ENCODE measurements at places on chromosomes 16 and 17.
A peak's percentile ranks its signal among the peaks of the same experiment; 100 is the strongest.

GRCh38 chr16:89484041-89484501 lies 6.3 kb downstream of the ANKRD11 start:
- DNase-seq: no peak

DNA sequence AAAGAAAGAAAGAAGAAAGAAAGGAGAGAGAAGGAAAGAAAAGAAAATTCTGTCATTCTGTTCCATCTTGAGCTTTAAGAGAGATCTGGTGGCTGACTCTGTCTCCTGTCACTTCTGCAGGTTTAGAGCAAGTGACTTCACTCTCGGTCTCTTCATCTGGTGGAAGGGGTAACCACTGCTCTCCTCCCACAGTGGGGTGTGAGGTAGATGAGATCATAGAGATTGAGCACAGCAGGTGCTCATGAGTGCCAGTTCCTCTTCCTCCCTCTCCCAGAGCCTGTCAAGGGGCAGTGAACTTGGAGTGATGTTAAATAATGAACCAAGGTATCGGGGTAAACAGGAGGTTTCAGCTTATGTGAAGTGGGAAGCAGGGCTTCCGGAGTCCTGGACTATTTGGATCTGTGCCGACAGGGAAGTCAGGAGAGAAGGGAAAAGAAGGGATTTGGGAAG lies 47.7 kb downstream of the BEAN1 start:
- peak; percentile 27 for DNase-seq

GRCh38 chr16:22933173-22933572 lies 119.2 kb downstream of the HS3ST2 start:
- DNase-seq: no peak

GRCh38 chr16:54633943-54634362 lies 296.7 kb upstream of the IRX5 start:
- DNase-seq: no peak

DNA sequence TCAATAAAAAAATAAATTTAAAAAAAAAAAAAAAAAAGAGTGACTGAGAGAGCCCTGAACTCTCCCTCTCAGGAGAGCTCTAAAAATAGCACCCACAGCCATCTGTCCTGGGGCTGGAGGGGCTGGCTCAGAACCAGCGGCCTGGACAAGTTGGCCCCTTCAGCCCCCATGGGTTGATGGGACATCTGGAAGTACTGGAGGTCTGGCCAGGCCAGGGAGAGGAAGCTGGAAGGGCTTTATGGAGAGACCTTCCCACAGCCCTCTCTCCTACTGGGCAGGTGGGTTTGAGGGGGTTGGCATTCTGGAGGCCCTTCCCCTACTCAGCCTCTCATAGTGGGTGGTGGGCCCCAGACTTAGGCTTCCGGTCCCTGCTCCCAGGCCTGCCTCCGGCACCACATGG lies 93.7 kb upstream of the TMEM97 start:
- no peak for DNase-seq

DNA sequence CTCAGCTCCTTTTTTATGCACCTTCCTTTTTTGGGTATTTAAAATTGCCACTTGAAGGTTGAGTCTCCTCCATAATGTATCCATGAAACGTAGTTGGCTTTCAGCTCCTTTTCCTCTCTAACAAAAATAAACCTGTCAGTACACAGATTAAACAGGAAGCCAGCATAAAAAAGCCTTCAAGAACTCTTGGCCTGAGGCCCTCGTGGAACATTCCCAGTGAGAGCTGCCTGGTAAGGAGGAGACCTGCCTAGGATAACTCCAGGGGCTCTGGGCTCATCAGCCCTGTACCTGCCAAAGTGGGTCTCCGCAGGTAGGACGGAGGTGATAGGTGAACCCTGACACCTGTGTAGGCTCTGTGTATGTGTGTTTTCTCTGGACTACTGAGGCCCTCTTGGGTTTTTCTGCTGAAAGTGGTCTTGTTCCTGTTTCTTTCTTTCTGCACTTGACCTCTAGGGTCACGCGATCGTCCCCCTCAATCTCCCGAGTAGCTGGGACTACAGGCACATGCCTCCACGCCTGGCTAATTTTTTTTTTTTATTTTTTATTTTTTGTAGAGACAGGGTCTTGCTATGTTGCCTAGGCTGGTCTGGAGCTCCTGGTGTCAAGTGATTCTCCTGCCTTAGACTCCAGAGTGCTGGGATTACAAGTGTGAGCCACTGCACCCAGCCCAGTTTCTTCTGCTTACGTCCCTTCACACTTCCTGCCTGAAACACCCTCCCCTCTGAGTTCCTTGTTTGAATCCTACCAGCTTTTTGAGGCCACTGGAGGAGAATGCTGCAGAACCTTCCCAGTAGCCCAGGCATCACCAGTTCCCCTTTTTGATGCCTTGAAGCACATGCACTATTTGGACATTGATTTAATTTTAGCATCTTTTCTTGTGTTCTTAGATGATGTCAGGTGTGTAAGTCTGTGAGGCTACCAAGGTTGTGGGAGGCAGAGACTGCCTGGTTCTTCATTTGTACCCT lies 9.8 kb downstream of the PGS1 start:
- no peak for DNase-seq

DNA sequence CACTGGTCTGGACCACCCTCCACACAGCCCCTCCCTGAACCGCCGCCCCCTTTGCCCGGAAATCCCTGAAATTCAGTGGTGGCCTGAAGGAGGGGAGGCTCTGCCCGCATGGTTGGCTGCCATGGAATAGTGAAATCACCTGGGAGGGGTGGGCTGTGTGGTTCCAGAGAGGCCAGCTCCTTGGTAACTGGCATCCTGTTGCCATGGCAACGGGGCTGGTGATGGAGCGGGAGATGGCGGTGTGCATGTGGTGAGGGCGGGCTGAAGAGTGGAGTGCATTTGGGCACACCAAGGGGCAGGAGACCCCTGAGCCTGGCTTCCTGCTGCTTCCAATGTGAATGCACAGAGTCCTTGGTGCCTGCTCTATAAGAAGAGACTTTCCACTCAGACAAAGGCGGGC lies 2.4 kb downstream of the EFNB3 start:
- DNase-seq: no peak

- no peak for DNase-seq
These were observed 56.2 kb downstream of the HSD17B2 start for GRCh38 chr16:82091241-82091640.

DNA sequence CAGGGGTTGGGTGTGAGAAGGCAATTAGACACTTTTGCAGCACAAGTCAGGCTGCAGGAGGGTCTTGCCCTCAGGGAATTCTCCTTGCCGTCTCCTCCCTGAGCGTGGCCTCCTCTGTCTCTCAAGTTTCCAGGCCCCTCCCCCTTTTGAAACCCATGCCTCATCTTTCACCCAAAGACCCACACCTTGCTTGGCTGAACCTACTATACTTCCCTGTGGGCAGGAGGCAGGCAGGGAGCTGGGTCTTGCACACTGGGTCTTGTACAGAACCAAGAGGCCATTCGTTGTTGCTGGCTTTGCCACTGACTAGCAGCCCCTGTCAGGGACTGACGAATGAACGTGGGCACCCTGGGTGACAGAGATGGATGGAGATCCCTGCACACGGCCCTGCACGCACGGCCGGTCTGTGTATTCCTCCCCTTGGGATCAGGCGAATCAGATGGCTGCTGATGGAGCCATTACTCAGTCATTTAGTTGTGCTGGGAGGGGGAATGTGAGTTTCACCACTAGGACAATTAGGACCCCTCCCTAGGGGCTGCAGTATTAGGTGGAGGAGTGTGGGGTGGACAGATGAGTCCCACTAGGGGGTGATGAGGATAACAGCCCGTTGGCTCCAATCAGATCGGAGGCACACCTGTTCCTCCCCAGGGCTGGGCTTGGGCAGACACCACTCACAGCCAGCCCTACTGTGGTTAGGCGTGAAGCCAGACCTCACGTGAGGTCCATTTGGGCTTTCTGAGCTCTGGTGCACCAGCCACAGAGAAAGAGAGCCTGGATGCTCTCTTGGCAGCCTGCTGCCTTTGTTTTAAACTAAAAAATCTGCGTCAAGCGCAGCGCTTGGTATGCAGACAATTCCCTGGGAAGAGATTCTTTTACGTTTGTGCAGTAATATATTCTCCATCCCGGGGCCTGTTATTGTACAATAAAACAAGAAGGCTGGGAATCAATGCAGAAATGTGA lies 167.7 kb upstream of the WSCD1 start:
- DNase-seq: no peak

All from activated T-helper 1 cell treated with anti-CD3 and anti-CD28 coated beads, Interleukin-2, amount 50 U/mL, for 16 hours (primary cell).